ENCODE measurements at places on chromosomes 16 and 17.

DNA sequence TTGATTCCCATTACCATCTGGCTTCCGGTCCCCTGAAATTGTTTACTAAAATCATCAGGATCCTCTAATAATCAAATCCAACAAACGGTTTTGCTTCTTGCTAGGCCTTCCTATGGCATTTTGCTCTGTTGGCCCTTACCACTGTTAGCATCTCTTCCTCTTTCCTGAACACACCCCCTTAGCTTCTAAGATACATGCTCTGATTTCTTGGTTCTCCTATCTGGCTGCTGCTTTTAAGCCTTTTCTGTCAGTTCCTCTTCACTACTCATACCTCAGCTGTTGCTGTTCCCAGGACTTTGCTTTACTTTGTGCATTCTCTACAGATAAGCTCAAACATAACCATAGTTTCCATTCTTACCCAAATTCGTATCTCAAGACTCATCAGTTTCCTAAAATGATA, 11.4 kb downstream of the CAPNS2 start:
- no peak for DNase-seq

GRCh38 chr16:85697431-85697830, 8.7 kb upstream of the GINS2 start:
- no peak for DNase-seq

- no peak for DNase-seq
Measured at GRCh38 chr16:77761204-77761603, 27.2 kb upstream of the VAT1L start.

GRCh38 chr17:72882426-72882825, 210.1 kb downstream of the SLC39A11 start:
- DNase-seq, result no peak

DNA sequence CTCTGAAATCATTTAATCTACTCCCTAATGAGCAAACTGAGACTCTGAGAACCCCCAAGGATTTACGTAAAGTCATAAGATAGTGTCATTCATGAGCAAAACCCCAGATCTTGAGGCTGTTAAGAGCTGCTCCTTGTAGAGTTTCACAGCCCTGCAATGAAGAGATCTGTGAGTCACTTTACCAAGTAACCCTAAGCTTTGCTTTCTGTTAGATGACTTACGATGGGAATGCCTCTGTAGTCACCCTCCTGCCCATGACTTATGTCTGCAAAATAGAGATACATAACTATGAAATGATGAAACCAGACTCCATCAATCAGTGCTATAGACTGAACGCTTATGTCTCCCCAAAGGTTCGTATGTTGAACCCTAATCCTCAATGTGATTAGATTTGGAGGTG, 117.7 kb downstream of the HS3ST3A1 start:
- DNase-seq, result no peak

GRCh38 chr17:58991718-58992331, 114.9 kb downstream of the TRIM37 start:
- DNase-seq, result no peak

DNA sequence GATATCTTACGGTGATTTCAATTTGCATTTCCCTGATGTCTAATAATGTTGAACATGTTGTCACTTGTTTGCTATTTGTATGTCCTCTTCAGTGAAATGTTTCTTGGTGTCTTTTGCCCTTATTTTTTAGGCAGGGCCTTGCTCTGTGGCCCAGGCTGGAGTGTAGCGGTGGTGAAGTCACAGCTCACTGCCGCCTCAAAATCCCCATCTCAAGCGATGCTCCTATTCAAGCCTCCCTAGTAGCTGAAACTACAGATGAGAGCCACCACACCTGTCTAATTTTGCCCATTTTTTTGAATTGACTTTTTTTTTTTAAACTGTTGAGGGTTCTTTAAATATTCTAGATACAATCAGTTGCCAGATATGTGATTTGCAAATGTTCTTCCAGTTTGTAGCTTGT, 8.3 kb downstream of the UBE2G1 start:
- DNase-seq, result no peak

DNA sequence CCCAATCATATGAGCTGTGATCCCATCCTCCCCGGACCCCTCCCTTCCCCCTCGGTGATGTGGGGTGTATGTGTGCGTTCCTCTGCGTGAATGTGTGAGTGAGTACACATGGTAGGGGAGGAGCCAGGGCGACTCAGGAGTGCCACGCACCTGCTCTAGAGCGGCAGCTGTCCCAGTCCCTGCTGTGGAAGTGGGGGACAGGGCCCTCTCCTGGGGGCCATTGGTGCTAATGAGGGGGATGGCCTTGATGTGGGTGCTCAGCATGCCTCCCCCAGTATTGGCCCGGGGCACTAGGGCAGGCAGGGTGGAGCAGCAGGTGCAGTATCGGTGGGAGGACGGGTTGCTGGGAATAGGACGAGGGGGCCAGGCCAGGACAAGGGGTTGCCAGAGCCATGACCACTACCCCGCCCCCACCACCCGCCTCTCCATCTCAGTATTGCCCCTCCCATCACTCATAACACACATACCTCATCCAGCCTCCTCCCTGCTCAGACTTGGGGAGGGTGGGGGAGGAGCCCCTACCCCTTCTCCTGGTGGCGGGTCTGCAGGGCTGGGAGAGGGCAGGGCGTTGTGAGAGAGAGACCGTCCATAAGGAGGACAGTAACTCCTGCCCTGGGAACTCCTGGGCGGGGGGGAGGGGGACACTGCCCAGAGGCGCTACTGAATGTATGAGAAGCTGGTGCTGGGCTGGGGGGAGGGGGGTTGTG, 8.5 kb downstream of the NR1D1 start:
- no peak for DNase-seq

- DNase-seq, result no peak
Measured at GRCh38 chr17:51672065-51672464, 411.7 kb downstream of the UTP18 start.

GRCh38 chr16:24009955-24010354, 174.2 kb downstream of the PRKCB start:
- no peak for DNase-seq

DNA sequence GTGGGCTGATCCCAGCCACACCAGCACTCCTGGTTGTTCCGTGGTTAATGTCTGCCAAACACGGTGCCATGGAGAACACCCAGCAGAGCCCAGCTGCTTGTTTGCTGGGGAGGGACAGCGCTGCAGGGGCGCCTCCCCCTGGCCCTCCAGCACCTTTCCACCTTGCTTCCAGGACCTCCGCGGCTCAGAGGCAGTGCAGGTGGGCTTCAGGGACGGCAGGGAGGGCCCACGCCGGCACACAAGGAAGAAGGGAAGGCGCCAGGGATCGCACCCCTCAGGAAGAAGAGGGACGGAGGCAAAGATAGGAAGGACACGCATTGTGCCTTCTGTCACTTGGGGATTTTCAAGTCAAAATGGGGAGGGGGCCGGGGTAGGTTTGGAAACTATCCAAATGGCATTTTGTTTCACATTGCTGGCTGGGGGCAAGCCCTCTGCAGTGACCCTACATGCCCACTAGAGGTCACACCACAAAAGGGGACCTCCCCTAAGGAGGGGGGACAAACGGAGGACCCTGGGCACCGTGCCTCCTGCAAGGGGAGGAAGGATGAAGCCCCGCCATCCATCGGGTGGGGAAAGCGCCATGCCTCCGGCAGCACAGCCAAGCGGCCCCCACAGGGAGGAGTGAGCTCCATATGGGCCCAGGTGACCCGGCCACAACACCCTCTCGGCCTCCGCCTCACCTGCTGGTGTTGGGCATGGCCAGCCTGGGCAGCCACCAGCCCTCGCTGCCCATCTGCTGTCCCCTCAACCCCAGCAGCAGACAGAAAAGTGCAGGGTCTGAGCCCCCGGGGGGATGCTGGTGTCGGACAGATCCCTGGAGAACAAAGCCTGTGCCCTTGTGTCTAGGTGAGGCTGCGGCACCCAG, 7.5 kb upstream of the C16orf95 start:
- peak; percentile 33 for DNase-seq

DNA sequence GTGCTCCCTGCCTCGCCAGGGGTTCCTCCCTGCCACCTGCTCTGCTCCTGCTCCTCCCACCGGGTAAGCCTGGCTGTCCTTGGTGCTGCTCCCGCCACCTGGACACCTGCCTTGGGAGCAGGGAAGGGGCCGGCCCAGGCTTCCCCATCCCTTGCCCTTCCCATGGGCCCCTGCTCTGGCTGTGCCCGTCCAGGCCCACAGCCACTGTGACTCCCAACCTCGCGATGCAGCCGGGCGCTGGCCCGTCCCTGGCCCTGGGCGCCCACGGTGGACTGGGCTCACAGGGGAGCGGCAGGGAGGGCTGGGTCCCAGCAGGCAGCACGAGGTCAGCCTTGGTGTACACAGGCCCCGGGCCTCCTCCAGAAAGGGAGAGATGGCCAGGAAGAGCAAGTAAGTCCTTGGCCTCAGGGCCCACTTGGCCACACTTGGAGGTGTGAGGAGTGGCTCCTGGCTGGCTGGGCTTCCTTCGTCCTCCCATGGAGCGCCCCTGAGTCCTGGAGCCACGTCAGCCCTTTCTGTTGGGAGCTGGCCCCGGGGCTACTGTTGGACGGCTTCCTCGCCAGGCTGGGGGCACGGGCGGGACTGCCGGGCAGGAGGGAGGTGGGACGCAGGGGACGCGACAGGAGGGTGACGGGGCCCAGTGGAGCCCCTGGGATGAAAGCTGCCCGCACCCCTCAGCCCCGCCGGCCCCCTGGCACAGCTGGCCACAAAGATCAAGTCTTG, 15.3 kb downstream of the ENGASE start:
- DNase-seq, result no peak

DNA sequence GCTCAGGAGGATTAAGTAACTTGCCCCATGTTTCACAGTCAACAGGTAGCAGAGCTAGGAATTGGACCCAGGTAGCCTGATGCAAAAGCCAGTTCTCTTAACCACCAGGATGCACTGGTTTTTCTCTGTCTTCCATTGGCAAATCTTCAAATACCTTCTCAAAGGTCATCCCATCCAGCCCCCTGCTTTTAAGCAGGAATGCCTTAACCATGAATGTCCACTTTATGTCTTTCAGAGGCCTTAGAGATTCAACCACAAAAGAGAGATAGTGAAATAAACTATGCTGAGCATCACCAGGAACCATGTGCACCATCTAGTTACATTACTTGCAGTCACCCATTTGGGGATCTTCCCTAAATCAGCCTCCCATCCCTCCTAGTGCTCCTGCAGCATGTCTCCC, 94.3 kb downstream of the C17orf67 start:
- DNase-seq, result no peak

GRCh38 chr16:64236316-64236715, 885.5 kb downstream of the CDH11 start:
- no peak for DNase-seq

DNA sequence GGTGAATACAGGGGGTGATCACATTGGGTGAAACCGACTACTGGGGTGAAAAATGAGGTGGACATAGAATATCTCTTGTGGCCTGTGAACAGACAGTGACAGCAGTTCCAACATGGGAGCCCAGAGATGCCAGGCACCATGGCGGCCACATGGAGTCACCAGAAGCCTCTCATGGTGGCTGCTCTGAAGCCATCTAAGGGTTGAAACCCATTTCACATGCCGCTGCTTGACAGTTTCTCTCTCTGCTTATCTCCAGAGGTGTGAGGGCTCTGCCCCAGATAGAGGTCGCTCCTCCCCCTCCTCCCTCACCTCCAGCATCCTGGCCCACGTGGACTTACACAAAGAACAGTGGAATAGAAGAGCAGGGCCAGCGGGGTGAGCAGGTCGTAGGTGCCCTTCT, 37.9 kb upstream of the PIK3R6 start:
- no peak for DNase-seq

GRCh38 chr17:2013994-2014317, 11.2 kb downstream of the RTN4RL1 start:
- DNase-seq, result no peak

GRCh38 chr17:8894673-8895578, 27.5 kb upstream of the PIK3R6 start:
- peak; percentile 26 for DNase-seq

DNA sequence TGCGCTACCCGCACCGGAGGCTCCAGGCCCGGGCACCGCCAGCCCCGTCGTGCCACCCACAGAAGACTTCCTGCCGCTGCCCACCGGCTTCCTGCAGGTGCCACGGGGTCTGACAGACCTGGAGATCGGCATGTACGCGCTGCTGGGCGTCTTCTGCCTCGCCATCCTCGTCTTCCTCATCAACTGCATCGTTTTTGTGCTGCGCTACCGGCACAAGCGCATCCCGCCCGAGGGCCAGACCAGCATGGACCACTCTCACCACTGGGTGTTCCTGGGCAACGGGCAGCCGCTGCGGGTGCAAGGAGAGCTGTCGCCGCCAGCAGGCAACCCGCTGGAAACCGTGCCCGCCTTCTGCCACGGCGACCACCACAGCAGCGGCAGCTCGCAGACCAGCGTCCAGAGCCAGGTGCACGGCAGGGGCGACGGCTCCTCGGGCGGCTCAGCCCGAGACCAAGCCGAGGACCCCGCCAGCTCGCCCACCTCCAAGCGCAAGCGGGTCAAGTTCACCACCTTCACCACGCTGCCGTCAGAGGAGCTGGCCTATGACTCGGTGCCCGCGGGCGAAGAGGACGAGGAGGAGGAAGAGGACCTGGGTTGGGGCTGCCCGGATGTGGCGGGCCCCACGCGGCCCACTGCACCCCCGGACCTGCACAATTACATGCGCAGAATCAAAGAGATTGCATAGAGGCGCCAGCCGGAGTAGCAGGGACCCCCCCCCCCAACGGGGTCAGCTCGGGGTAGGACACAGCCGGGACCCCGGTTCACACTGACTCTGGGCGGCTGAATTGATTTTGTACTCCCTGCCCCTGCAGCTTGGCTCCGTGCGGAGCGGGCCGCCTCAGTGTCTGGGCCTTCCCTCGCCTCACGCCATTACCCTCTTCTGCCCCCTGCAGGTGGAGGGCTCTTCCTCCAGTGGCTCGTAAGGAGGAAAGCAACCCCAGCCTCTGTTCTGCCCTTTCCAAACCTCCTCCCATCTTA, 58.5 kb downstream of the TMEM132E start:
- peak; percentile 67 for DNase-seq

DNA sequence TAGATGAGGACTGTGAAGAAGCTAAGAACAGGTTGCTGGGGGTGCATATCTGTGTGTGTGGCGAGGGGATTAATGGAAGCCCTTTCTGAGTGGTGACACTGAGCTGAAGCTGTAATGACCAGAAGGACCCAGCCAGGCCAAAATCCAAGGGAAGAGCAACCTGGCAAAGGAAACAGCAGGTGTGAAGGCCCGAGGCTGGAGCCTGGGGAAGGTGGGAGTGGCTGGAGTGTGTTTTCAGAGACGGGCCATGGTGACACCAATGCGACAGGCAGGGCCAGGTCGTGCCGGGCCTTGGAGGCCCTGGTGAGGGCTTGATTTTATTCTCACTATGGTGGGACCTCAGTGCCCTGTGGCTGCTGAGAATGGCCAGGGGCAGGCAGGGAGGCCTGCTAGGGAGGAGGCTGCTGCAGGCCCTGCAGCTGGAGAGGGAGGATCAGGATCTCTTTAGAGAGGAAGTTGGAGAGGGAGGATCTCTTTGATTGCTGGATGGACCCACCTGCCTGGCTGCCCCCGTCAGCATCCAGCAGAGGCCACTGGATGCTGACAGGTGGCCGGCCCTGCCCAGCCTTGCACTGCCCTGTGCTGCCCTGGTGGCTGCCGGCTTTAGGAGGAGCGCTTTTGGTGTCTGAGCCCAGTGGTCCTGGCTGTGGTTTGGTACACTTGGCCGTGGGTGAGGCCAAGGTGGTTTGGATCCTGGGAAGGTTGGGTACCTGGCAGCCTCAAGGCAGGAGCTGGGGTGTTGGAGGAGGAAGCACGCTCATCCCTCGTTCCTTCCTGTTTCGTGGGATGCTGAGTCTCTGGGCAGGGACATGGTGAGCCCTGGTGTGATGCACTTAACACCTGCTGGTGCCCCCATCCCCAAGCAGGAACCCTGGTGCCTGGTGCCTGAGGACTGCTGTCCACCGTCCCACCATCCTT, 188.3 kb downstream of the SEC14L1 start:
- no peak for DNase-seq

- no peak for DNase-seq
Measured at GRCh38 chr16:83532634-83533033, 275.1 kb upstream of the HSBP1 start.

GRCh38 chr17:30376621-30377452, 1.9 kb upstream of the CPD start:
- DNase-seq, result no peak

All from activated CD4-positive, alpha-beta T cell treated with anti-CD3 and anti-CD28 coated beads for 1 hour (primary cell).